Renal cortical epithelial cell (primary cell): ENCODE measurements at places on chromosomes 4 and X. TPM values are rescaled to one million over a fixed set of nuclear protein-coding genes. Genes with fewer than 3 reads are reported as not detected.

- DNase-seq, result no peak
Measured at GRCh38 chrX:23731951-23732350, 11.1 kb downstream of the ACOT9 start.

DNA sequence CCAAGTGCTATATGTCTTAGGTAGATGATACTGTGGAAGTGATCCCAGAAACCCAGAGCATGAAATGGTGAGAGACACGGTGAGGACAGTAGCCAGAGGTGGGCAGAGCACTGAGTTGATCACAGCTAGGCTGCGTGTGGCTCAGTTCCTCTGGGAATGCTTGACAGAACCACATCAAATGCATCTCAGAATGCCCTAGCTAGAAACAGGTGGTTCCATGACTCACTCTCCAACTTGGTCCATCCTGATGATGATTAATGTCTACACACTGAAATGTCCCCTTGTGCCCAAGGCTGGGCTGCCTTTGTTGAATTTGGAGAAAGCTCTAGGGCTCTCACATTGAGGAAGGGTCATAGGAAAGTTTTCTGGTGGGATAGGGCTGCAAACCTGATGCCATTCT is 113.6 kb downstream of the ZNF518B start:
- no peak for DNase-seq

Gene RS1
- 0.05 and 0.17 TPM in 2 replicates for total RNA-seq

DNA sequence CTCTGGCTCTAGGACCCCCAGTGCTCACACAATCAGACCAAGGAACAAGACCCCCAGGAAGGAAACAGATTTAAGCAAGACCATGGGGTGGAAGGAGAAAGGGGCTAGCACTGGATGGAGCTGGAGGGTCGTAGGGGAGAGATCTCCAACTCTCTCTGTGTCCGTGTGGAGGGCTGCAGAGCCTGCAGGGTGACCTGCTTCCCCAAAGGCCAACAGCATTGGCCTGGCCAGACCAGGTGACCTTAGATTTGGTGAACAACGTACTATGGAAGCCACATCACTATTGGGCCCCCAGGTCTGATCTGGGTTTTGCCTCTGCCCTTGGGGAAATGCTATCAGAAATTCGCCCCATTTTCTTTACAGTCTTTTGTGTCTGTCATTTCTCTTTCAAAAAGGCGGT is 26.0 kb downstream of the NLGN3 start:
- DNase-seq, result no peak

- no peak for DNase-seq
Measured at GRCh38 chr4:7691982-7692381, 247.7 kb downstream of the AFAP1 start.

DNA sequence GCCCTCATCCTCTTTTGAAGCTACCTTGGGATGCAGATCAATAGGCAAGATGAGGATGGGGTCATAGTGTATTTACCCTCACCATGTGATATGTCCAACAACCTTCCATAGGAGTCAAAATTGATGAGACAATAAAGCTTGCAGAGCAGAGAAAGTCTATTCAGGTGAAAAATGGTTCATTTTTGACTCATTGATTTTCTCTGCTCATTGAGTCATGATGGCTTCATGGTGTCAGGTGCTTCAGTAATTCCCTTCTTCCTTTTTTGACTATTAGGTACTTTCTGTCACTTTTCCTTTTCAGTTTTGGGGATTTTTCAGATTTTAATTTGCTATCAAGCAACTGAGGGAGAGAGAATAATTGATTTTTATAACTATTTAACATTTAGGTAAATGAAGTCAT is 55.9 kb upstream of the IL2 start:
- no peak for DNase-seq

Gene GCNA
- total RNA-seq, result 0.17 and 3.7 TPM in 2 replicates

DNA sequence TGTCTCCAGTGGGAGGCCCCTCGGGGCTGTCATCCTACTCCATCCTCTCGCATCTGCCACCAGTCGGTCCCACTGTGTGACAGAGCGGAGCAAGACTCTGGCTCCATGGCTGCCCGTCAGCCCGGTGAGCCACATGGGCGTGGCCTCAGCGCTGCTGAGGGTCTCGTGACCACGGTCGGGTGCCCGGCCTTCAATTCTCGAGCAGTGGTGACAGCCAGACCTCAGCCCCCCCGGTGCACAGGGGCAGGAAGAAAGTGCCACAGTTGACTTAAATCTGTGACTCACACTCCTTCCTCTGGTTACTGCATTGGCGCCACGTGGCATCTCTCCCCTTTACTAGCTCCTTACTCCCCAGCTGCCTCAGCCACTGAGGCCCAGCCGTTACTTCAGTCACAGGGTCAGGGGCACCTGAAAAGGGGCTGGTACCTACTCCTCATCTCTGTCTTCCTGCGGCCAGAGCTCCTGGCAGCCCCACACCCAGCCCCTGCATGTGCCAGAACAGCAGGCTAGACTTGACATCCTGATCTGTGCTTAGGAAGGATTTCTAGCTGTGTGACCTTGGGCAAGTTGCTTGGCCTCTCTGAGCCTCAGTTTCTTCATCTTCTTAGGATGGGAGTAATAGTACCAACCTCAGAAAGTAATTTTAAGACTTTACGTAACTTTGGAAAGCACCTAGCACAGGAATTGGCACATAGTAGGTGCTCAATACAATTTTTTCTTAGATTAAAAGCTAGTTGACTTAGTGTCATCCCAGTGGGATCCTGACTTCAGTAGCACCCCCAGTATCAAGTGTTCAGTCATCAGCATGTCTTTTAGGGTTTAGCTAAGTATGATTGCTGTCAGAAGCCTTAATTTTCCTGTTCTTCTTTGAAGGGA is 66.1 kb downstream of the TNIP2 start:
- no peak for DNase-seq

- no peak for DNase-seq
Measured at GRCh38 chrX:25536307-25536970, 520.7 kb upstream of the ARX start.

DNA sequence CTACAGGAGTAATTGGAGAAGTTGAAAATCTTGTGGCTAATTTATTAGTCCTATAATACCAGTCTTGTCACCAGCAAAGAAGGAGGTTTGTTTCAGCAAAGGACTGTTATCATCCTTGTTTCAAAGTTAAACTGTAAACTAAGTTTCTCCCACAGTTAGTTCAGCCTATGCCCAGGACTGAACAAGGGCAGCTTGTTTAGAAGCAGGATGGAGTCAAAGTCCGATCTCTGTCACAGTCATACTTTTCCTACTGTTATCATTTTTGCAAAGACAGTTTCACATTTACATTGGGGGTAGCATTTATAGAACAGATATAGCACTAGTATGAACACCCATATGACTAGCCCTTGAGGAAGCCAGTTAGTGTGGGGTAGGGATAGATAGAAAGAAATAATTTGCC is 46.4 kb downstream of the AKAP4 start:
- no peak for DNase-seq

DNA sequence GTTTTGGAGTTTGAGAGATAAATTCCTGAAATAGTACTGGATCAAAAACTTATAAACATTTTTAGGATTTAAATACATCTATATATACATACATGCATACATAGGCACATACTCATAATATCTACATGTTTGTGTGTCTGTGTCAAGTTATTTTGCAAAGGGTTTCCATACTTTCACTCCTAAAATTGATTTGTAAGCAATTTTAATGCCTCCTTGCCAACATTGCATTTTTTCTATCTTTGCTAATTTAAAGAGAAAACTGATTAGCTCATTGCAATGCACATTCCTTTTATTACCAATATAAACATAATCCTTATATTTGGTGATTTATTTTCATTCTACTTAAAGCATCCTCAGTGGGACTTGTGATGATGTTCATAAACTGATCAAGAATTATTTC is 258.3 kb downstream of the FRMPD4 start:
- DNase-seq, result no peak

DNA sequence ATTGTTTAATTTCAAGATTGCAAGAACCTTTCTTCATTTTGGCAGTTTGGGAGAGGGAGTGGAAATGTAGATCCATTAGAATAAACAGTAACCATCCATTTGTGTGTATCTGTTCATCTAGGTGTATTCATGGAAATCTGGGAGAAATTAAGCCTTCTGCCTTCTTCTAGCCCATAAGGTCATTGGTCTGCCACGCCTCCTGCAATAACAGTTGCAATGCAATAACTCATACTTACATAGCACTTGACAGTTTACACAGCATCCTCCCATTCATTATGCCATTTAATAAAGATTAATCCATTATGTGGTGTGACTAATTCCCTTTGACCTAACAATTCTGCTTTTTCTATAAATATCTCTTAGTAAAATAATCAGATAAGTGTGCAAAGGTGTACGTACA is 42.6 kb downstream of the SHROOM4 start:
- DNase-seq, result no peak

DNA sequence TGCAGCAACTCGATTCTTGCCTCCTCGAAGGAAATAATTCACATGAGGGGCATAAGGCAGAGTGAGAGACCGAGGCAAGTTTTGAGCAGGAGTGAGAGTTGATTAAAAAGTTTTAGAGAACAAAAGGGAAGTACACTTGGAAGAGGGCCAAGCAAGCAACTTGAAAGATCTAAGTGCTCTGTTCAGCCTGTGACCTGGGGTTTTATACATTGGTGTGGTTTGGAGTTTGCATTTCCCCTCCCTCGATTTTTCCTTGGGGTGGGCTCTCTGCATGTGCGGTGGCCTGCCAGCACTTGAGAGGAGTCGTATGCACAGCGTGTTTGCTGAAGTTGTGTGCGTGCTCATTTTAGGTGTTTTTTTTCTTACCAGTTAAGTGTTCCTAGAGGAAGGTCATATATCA is 356.4 kb downstream of the KLHL4 start:
- no peak for DNase-seq

Gene ANKRD50
- 20.1 and 55.4 TPM in 2 replicates for total RNA-seq

- DNase-seq, result no peak
Measured at GRCh38 chrX:43963726-43964125, 9.5 kb downstream of the NDP start.

DNA sequence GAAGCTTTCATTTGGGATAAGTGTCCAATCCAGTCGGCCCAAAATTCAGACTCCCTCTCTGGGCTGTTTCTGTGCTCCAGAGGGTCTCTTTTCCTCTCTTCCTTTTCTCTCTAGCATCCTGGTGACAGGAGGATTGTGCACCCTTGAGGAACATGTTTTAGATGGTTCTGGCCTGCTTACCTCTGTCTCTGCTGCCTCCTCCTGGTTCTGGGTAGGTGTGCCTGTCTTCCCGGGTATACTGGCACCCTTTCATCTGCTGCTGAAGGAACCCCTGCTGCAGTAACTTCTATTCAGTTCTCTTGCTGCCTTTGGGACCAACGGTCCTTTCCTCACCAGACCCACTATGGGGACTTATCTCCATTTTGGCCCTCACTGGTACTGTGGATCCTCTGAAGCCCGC is 53.2 kb downstream of the HMGB2 start:
- DNase-seq, result no peak

DNA sequence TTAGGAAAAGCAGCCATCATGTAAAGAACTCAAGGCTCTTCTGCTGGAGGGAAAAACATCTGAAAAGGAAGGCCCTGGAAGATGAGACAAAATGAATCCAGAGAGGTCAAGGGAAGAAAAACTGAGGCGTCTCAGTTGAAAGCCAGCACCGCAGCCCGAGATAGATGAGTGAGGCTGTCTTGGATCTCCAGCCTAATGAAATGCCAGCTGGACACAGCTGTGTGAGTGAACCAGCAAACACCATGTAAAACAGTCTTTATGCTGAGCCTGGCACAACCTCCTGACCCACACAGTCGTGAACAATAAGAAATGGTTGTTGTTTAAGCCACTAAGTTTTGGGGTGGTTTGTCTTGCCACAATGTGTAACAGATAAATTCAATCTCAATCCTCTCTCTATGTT is 48.6 kb upstream of the RASL11B start:
- DNase-seq, result no peak

GRCh38 chr4:25900310-25900709 is 13.7 kb upstream of the SMIM20 start:
- DNase-seq, result no peak

Gene DMRTC1B
- total RNA-seq, result 0.20 TPM in 1 of 2 replicates, not detected in the other

DNA sequence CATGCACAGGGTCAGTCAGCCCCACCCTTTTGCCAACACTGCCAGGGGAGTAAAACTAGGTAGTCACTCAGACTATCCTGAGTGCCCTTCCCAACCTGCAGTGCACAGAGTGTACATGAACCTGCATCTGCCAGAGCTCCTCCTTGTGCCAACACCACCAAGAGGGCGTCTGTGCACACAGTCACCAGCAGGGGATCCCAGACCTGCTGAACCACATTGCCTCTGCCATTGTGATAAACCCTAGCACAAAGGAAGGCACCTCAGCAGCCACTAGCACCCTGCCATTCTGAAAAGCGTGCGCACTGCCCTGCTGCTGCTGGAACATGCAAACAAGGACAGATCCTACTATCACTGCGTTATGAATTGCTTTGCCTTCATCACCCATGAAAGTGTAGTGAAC is 247.8 kb upstream of the POU3F4 start:
- DNase-seq, result no peak
